Bladder microvascular endothelial cell (primary cell): ENCODE measurements at places on chromosomes 3 and 15. TPM values are rescaled to one million over a fixed set of nuclear protein-coding genes. Genes with fewer than 3 reads are reported as not detected.

Gene TBC1D2B
- total RNA-seq, result 16.5 and 43.2 TPM in 2 replicates

Gene SPINK8
- not detected in 2 replicates for total RNA-seq

Gene CLRN1
- not detected in 2 replicates for total RNA-seq

Gene NR1I2
- total RNA-seq, result under 0.01 TPM in 1 of 2 replicates, not detected in the other

Gene SEC11A
- total RNA-seq, result 195 and 260 TPM in 2 replicates

Gene ACTRT3
- 1.5 and 2.0 TPM in 2 replicates for total RNA-seq

Gene EPHB1
- 1.5 and 14.5 TPM in 2 replicates for total RNA-seq

Gene ACOX2
- 0.32 and 4.9 TPM in 2 replicates for total RNA-seq
